NCI-H1048 (cell line): ENCODE measurements at places on chromosomes 5 and 9.

- no peak for DNase-seq
Observed at GRCh38 chr5:88081877-88082276, 186.8 kb downstream of the TMEM161B start.

- no peak for DNase-seq
Observed at GRCh38 chr9:105320568-105320967, 76.1 kb downstream of the SLC44A1 start.

GRCh38 chr9:124500796-124501611, 6.2 kb downstream of the NR5A1 start:
- no peak for DNase-seq

- no peak for DNase-seq
Observed at GRCh38 chr5:76938177-76938576, 14.7 kb upstream of the CRHBP start.

DNA sequence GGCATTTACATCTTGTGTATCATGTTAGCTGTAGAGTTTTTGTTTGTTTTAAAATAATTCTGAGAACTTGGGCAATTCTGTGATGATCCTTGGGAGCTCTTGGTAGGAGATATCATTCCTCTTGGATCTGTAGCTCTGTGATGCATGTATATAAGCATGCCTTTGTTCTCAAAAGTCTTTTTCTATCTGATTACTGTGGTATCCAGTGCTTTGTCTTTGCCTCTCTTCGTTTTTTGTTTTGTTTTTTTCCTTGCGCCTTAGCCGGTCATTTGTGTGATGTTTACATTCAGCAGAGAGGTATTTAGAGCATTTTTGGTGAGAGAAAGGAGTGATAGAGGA, 110.0 kb downstream of the PAM start:
- DNase-seq = no peak

DNA sequence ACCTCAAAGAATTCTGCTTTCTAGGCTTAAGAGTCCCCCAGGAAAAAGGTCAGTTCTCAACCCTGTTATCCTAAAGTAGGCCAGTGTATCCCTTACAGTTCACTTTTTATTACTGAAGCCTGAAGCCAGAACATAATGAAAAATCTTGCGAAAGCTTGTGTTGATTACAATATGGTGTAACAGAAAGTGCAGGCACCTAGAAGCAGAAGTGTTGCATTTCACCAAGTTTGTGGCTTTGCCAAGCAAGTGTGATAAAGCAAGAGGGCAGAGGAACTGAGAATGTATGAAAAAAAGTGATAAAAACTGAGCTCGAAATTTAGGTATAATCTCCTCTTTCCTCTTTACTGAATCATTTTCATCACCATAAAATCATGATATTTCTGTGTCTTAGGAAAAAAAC, 26.2 kb downstream of the AGTPBP1 start:
- DNase-seq = no peak

DNA sequence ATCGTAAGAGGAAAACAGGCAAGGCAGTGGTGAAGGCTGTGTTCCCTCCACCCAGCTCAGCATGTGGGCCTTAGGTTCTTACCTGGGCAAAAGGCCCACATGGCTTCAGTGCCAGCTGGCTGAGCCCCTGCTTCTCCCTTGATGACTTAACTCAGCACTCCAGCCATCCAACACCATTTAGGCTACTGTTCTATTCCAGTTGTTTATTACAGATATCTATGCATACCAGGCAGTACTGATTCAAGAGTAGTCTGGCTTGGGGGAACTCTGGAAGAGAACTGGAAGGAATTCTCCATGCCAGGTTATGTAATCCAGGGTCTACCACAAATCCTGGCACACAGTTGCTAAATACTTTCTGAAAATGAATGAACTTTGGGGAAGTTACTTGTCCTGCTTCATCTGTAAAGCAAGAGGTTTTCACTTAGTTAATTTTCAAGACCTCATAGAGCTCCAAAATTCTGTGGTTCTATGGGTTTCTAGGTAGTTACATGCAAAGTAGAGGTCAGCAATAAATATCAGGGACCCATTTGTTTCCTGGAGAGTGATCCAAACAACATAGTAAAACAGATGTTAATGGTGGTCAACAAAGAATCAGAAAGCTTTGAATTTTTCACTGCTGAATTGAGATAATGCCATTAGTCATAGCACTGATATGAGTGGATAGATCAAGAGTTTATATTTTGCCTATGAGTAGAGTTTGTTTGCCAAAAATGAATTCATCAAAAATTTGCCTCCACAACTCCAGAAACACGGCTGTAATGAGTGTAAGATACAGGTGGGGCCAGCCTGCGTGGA, 88.2 kb upstream of the OSMR start:
- no peak for DNase-seq

DNA sequence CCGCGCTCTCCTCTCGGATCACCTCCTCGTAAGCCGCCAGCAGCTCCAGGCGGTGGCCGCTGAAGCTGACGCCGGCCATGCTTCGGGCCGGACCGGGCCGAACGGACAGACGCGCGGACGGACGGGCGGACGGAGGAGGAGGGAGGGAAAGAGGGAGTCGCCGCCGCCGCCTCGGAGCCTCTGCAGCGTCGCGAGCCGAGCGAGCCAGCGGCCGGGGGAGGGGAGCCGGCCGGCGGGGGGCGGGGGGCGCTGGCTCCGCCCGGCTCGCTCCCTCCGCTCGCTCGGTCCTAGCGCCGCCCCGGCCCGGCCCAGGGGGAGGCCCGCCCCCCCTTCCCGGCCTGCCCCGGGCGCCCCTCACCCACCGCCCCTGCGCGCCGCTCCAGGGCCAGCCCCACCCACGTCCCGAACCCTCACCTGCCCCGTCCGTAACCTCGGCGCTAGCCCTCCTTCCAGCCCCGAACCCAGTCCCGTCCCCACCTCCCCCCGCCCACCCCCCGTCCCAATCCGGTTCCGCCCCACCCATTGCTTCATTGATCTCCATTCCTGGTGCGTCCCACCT, at the start of gene DBN1:
Gene DBN1, minus strand, starts transcription at position 192 of the 559 bp plus-strand sequence. Its CDS starts 113 bp downstream, at position 79.
- DNase-seq = peak; percentile 60

DNA sequence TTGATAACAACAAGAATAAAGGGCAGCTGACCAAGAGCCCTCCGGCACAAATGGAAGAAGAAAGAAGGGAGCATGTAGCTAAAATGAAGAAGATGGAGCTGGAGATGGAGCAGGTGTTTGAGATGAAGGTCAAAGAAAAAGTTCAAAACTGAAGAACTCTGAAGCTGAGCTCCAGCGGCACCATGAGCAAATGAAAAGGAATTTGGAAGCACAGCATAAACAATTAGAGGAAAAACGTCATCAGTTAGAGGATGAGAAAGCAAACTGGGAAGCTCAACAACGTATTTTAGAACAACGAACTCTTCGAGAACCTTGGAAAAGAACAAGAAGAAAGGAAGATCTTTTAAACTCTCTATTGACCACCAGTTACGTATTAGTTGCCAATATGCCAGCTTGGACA, 100.9 kb downstream of the GABBR2 start:
- no peak for DNase-seq

DNA sequence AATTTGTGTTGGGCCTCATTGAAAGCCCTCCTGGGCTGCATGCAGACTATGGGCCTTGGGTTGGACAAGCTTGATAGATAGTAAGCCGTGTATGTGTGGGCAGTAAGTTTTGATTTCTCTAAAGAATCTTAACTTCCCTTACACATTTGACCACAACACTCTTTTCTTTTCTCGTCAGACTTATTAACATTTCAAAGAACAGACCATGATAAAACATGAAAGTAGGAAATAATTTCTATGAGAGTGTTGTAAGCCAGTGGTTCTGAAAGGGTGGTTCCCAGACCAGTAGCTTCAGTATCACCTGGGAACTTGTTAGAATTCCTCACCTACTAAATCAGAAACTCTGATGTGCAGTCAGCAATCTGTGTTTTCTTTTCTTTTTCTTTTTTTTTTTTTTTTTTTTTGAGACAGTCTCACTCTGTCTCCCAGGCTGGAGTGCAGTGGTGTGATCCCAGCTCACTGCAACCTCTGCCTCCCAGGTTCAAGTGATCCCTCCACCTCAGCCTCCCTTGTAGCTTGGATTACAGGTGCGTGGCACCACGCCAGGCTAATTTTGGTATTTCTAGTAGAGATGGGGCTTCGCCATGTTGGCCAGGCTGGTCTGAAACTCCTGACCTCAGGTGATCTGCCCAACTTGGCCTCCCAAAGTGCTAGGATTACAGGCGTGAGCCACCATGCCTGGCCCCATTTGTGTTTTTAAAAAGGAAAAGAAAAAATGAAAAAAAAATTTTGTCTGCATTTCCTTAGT, 20.0 kb upstream of the GCNT1 start:
- DNase-seq = no peak

DNA sequence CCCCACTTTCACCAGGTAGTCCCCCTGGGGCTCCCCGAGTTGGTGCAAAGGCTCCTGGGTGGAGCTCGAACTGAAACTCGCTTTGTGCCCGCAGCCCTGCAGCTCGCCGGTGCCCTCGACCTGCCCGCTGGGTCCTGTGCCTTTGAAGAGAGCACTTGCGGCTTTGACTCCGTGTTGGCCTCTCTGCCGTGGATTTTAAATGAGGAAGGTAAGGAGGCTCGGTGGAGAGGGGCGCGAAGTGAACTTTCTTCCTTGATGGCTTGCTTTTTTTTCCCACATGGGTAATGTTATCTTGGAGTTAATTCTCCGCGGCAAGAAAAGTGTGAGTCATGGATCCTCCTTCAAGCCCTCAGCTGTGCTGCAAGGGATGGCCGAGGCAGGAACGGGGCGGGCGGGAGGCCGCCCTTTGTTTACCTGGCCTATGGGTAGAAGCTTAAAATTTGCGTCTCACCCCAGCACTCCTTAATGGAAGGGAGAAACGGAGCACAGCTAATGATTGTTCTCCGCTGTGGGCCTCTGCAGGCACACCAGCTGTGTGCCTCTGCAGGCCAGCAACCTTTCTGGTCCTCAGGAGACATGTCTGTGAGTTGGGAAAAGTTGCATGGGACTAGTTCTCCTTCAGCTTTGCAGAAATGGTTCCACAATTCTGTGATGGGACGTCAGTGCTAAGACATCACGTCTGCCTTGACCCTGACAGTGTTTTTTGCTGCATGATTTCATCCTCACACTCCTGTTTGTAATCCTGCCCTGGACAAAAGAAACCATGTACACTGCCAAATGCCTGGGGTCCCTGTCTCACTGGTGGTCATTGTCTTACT, 1.1 kb downstream of the MAMDC2 start:
- DNase-seq = no peak

DNA sequence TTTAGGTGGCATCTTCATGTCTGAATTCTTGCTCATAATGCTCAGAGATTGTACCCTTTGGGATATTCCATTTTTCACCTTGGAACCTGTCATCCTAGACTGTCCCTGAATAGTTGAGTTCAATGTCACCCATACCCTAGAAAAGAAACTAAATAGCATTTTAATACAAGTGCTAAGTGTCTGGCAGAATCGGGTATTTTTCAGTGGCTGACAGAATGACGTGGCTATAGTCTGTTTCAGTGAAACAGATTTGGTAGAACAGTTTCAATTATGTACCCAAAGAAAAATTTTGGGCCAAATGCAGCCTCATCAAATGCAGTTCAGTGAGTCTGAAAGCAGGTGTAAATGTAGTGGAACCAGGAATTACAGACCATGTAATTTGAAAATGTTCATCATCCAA, 1041.2 kb downstream of the DTWD2 start:
- no peak for DNase-seq

- DNase-seq = no peak
Observed at GRCh38 chr5:122999947-123000563, 36.5 kb downstream of the PPIC start.

- DNase-seq = no peak
Observed at GRCh38 chr5:138488481-138488945, 23.2 kb downstream of the EGR1 start.

GRCh38 chr9:23630488-23630887, 195.6 kb downstream of the ELAVL2 start:
- no peak for DNase-seq

DNA sequence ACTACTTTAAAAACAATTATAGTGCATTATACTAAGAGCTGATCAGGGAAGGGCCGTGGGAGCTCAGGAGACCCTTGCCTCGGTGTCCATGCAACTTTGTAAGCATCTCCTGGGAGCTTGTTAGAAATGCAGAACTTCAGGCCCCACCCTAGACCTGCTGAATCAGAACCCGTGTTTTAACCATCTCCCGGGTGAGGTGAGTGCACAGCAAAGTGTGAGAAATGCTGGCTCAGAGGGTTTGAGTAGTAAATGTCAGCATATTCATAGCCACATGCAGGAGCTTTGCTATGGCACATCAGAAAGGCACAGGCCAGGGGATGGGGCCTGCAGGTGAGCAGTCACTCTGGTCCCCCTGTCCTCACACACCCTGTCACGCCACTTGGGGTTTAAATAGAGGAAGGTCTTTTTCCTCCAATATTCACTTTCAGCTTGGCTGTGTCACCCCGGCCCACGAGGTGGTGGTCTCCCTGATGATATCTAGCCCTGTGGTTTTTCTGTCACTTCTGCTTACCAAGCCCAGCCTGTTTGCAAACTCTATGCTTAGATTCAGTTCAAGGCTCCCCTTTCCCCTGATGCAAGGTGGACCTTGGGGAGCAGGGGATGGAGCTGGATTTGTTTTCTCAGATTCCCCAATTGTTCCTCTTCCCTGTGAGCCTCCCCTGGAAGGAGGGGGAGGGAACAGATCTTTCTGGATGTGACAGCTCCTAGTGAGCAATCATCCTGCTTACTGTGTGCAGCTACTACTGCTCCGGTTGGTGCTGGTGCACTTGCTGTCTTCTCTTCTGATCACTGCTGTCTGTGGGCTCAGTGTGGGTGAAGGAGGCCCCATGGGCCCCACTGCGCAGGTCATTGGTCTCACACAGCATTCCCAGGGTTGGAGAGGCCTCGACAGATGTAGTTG, 51.8 kb upstream of the TGFBR1 start:
- DNase-seq = no peak

DNA sequence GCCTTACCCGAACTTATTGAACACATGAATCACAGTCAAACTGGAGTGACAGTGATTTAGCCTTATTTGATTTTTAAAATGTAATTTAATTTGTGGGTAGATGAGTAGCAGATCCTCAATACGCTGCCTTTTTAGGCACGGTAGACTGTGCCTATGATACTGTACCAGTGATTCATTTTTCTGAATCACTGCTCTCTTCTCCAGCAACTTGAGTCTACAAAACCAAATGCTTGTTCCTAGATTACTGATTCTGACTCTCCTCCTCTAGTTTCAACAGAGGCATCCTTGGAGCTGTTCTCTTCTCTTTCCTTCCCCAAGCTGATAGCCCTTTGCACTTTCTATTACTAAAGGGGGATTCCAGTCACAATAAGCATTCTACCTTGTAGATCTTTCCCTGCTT, 94.3 kb upstream of the IL7R start:
- DNase-seq = no peak

DNA sequence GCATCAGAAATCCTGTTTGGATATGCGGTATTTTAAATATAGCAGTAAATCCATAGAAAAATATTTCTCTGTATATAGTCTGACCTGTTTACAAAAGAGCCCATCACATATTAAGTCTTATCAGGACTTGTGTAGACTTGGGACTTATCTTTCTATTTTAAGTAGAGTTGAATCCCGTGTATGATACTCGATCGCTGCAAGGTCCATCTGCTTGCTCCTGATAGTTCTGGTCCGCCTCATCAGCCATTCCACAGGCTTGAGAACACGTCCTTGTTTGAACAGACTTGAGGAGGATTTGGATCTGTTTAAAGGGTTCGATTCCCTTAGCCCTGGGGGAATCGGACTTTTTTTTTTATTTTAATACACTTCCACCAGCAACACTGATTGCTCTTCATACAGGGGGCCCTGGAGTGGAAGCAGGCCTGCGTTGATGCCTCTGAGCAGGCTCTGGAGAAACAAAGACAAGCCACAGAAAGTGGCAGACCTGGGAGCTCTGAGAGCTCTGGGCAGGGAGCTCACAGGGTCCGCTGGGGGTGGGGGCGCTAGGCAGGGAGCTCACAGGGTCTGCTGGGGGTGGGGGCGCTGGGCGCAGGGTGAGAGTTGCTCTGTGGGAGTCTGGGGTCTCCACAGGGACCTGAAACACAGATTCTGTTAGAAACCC, 112.2 kb downstream of the MVB12B start:
- DNase-seq = no peak

- no peak for DNase-seq
Observed at GRCh38 chr5:51657340-51658240, 274.3 kb downstream of the ISL1 start.
